ENCODE measurements at places on chromosomes 1 and 21.
A peak's percentile ranks its signal among the peaks of the same experiment; 100 is the strongest.

GRCh38 chr1:40593449-40594186, 62.2 kb downstream of the ZNF684 start:
- DNase-seq = no peak

- no peak for DNase-seq
Measured at GRCh38 chr1:44620072-44620471, 54.2 kb downstream of the TMEM53 start.

DNA sequence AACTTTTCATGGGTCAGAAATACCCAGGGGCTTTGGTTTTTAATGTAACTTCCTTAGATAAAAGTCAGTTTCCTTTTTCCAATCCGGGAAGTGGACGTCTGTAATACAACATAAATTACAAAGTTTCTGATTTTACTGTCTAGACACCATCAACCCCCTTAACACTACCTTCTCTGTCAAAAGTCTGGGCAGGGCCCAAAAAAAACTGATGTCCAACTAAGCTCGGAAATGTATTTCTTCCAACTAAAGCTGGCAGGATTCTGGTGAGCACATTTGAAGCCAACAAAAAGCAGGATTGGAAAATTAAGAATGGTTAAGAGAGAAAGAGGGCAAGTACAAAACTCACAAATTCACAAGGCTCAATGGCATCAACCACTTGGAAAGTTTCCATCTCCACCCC, 24.3 kb downstream of the DDAH1 start:
- no peak for DNase-seq

- no peak for DNase-seq
Measured at GRCh38 chr1:58062635-58063034, 483.9 kb downstream of the OMA1 start.

DNA sequence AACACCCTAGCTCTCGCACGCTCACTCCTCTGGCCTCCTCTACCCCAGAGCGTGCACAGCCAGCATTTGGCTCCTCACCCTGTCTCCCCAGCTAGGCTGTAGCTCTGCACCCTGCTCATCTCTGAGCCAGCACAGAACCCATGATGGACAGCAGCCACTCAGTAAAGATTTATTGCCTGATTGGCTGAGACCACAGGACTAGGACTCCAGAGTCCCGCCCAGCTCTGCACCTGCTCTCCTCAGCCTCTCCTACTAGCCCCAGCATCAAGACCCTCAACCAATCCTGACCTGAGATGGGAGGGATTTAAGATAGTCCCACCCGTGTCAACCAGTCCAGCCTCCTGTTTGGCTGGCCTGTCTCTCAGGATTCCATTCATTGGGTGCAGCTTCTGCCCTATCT, 9.3 kb downstream of the C1QB start:
- no peak for DNase-seq

DNA sequence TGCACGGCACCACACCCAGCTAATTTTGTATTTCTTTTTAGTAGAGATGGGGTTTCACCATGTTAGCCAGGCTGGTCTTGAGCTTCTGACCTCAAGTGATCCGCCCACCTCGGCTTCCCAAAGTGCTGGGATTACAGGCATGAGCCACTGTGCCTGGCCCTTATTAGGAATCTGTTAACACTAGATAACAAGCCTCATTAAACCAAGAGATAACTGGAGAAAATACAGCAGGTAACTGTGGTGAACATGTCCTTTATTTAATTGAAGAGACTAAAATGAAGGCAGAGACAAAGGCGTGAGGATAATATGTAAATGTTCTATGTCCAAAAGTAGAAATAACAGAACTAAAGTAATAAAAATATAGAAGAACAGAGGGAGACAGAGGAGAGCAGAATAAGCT, 71.8 kb upstream of the DNAJC6 start:
- no peak for DNase-seq

DNA sequence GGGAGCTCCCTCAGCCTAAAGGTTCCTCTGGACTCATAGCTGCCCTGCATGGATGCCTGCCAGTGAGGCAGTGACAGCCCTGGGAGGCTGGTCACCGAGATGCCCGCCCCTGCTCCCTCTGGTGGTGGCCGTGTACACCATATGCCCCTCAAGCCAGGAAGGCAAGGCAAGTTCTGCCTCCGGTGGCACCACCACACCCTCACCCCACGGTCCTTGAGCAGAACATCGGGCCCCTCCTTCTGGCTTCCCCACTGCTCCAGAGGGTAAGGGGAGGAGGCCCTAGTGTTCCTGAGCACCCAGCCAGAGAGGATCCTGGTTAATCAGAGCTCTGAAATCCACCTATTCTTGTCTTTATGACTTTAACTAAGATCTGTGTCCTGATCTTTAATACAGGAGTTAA, 1.5 kb upstream of the S100A14 start:
- DNase-seq = peak; percentile 63

DNA sequence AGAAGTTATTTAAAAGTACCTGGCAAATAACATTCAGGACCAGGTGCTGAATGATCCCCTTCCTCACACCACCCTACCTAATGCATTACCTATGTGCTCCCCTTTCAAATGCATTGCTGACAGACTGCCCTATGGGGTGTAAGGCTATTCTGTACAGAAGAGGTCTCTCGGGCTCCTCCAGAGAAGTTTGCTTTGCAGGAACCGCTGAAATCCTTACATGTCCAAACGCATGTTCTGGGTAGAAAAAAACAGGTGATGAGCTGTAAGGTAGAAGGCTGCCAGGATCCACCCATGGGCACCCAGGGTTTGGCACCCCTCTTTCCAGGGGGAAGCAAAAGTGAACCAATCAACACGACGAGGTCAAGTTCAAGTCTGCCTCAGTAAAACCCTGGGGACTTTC, 58.3 kb upstream of the TARBP1 start:
- no peak for DNase-seq

DNA sequence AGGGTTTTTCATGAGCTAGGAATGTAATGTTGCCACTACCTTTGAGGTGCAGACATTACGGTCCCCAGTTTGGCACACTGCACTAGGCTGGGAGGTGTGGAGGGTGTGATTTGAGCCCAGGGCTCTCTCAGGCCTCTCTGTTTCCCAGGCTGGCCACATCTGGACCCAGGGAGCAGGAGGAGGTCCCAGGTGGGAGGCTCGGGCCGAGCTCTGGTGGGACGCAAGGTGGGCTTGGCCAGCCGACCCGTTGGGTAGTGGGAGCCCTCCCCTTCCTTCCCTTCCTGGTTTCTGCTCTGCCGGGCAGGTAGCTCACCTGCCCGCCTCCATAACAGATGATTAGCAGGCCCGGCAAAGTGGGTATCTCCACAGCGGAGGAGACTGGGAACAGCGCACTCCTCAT, 146.2 kb upstream of the TMEM51 start:
- no peak for DNase-seq

GRCh38 chr1:25355841-25356395, 17.8 kb downstream of the TMEM50A start:
- DNase-seq = no peak

DNA sequence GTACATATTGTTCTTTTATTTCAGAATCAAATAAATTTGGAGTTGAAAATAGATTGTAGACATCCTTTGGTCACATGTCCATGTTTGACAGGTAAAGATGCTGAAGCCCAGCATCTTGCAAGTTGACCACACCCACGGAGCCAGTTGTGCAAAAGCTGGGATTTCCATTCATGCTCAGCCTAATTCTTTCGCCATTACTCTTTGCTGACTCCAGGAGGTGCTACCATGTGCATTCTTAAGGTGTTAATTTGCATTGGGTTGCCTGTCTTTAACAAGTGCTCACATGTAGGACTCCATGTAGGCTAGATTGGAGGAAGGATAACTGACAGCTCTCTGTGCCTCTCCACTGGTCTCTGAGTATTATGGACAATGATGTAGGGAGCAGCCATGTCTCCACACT, 660.7 kb downstream of the LMO4 start:
- no peak for DNase-seq

- peak; percentile 22 for DNase-seq
Measured at GRCh38 chr1:12477936-12478611, 139.9 kb downstream of the DHRS3 start.

GRCh38 chr1:84504580-84505492, 1.4 kb upstream of the SPATA1 start:
- DNase-seq = no peak

DNA sequence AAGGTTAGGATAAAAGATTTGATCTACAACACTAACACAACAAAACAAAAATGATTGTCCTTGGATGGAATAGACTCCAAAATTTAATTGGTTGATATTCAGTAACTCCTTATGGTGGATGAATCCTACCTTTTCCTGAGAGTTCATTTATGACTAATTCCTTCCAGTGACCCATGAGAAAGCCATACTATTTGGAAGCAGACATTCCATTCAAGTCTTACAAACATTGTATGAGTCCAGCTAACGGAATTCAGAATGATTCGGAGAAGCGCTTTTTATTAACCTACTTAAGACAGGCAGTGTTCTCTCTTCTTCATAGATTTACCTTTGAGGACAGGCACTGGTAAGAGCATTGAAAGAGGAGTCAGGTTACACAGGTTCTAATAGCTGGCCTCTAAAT, 155.6 kb upstream of the ZNF648 start:
- DNase-seq = no peak

DNA sequence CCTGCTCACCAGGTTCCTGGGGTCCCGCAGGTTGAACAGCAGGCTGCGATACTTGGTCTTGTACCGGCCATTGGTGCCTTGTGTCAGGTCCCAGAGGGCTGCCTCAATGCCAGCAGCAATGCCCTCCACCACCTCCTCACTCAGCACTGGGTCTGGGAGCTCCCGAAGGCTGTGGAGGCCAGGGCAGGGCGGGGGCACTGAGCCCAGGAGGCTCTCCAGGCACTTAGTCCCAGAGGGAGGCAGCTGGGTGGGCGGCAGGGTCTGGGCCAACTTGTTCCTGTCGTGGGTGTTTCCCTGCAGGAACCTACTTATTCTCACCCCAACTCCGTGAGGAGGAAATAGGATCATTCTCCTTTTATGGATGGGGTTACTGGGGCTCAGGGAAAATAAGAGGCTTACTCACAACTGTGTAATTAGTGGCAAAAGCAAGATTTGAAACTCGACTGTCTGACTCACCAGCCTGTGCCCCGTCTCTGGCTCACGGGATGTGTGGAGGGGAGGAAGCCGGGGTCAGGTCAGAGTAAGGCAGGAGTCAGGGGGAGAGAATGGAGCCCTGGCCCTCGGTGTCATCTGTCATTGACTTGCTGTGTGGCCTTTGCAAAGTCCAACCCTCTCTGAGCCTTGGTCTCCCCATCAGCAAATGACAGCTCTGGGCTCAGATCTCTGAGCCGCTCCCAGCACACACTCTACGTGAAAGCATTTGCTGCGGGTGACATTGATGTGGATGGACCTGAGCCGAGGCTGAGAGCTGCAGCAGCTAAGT, 17.2 kb downstream of the SPOCD1 start:
- DNase-seq = no peak

- no peak for DNase-seq
Measured at GRCh38 chr1:240706150-240706935, 94.4 kb upstream of the GREM2 start.

DNA sequence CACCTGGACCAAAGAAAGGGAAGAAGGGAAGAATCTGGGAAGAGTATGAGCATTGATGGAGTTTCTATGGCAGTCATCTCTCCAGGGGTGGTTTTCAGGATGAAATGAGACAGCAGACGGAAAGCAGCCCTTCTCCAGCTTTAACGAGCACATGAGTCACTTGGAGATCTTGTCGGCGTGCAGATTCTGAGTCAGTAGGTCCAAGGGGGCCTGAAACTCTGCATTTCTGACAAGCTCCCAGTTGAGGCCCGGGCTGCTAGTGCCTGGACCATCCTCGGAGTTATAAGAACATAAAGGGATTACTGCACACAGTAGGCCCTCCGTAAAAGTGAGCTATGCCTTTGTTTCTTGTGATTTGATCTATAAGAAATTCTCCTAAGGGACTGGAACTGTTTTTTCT, 17.6 kb downstream of the HSPG2 start:
- DNase-seq = no peak

- DNase-seq = no peak
Measured at GRCh38 chr21:46154155-46154954, 1.0 kb downstream of the FTCD start.

DNA sequence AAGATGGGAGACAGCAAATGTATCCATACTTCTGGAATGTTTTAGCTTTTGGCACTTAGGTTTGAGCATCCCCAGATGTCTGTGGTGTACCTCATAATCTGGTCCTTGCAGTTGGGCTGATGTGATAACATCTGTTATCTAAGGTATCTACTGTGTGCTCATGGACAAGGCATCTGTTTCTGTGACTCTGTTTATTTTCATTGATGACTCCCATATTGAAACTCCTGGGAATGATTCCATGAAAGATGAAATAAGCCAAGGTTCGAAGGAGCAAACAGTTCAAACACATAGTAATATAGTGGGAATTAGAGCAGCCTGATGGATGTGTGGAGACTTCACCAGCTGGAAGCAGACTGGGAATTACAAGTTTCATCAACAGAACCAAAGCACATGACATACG, 20.7 kb upstream of the TRIM45 start:
- no peak for DNase-seq

Data from CD4-positive, alpha-beta memory T cell (primary cell).